ENCODE measurements at places on chromosomes 13 and 19. TPM values are rescaled to one million over a fixed set of nuclear protein-coding genes. Genes with fewer than 3 reads are reported as not detected.

SPIB gene
- total RNA-seq, result not detected

FLT1 gene
- 178 TPM for total RNA-seq

CASP14 gene
- not detected for total RNA-seq

DHDH gene
- not detected for total RNA-seq

HCST gene
- not detected for total RNA-seq

LRFN3 gene
- 17.3 TPM for total RNA-seq
